ENCODE measurements at places on chromosomes 2 and 18.

DNA sequence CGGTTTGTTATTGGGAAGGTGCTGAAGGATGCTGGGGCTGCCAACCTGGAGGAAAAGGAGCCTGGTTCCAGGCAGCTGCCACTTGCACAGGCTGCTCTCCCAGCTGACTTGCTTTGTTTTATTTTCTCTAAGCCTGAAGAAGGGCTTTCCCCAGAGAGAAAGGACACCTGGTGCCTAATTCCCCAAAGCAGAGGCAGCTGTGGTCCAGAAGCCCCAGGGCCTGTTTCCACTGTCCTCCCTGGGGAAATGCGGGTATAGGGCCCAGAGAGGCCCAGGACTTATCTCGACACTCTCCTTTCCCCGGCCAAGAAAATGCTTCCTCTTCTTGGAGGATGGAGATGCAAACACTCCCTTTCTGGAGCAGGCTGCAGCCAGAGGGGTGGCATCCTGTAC is 30.1 kb downstream of the INO80C start:
- no peaks in the 10 kb centered on the region for H3K27me3 ChIP-seq
- DNase-seq = peak; percentile 79
- H3K4me1 ChIP-seq = no peaks in the 10 kb centered on the region
- H3K36me3 ChIP-seq = no peaks in the 10 kb centered on the region
- no peak overlapping the region for H3K27ac ChIP-seq

DNA sequence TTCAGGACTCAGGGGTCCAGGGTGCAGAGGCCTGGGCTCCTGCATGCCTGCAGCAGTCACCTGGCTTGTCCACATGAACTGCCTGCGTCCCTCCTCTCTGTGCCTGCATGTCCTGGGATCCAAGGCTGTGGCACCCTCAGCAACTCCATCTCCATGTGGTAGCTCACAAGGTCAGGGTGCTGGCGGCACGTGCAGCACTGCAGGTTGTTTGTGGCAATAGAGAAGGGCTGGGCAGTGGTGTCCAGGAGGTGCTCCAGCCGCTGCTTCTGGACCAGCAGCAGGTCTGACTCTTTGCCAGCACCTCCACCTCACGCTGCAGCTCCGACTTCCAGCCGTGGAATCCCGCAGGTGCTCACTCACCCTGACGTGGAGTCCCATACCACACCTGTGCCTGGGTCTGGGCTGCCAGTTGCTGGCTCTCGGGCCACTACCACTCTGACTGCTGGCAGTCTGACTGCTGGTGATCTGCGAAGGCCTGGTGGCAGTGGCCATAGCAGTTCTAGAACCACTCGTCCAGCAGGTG is 28.8 kb upstream of the IMP4 start:
- no peak overlapping the region for H3K4me3 ChIP-seq
- no peaks in the 10 kb centered on the region for H3K4me1 ChIP-seq
- H3K27ac ChIP-seq = no peak overlapping the region
- no peak for DNase-seq

DNA sequence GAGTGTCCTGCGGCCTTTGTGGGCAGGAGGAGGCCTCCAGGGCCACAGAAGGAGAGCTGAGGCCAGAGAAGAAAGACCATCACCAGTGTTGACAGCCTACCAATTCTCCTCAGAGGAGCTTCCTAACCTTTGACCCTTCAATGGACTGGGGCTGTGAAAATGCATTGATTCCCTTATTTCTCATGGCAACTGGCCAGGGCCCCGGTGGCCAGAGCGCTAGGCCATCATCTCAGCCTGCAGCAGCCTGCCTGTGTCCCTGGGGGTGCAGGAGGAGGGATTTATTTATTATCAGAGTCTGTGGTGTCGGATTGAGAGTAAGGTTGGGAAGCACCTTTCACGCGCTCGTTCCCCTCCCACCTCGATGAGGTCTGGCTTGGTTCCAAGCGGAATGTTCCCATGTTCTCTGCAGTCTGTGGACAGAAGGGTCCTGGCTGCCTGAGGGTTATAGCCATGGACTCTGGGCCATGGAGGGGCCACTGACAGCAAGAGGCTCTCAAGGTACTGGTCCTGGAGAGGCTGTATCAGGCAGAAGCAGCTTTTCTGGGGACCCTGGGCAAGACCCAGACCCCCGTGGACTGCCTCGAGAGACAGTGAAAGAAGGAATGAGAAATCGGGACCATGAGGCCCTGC is 53.8 kb downstream of the CYP27C1 start:
- H3K36me3 ChIP-seq = no peaks in the 10 kb centered on the region
- no peak for DNase-seq
- peaks cover 6% of the 10 kb centered on the region for H3K4me1 ChIP-seq
- H3K27ac ChIP-seq = no peak overlapping the region

DNA sequence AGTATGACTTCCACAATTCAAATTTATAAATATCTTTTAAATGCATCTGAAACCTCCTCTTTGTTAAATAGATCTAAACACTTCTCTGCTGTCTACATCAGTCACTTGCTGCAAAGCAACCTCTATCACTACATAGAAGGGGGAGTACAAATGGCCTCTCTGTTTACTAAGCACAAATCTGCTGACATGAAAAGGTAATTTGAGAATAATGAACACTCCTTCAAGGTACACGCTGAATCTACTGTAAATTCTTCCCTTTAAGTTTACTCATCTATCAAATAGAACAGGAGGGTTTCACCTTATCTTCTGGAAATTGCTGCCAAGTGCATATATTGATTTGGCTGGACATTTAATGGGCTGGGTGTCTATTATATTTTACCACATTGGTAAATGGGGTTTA is 879.6 kb downstream of the SUCLG1 start:
- H3K27ac ChIP-seq = no peak overlapping the region
- H3K4me3 ChIP-seq = no peak overlapping the region
- H3K27me3 ChIP-seq = no peaks in the 10 kb centered on the region
- DNase-seq = no peak

DNA sequence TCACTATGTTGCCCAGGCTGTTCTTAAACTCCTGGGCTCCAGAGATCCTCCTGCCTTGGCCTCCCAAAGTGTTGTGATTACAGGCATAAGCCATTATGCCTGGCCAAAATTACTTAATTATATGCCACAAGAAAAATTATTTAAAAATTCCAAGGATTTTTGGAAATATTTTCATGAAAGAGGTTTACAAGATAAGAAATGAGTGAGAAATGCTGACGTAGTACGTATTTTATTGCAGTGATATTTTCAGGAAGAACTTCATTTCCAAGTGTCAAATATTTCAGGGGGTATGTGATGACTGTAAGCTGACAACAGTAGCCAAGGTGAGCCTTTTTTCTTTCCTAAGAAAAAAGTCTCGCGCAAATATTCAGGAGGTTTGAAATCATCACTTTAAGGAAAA is 20.8 kb downstream of the NIF3L1 start:
- DNase-seq = no peak
- H3K4me3 ChIP-seq = no peak overlapping the region
- H3K27ac ChIP-seq = no peak overlapping the region
- peaks cover 14% of the 10 kb centered on the region for H3K36me3 ChIP-seq
- H3K4me1 ChIP-seq = no peaks in the 10 kb centered on the region

DNA sequence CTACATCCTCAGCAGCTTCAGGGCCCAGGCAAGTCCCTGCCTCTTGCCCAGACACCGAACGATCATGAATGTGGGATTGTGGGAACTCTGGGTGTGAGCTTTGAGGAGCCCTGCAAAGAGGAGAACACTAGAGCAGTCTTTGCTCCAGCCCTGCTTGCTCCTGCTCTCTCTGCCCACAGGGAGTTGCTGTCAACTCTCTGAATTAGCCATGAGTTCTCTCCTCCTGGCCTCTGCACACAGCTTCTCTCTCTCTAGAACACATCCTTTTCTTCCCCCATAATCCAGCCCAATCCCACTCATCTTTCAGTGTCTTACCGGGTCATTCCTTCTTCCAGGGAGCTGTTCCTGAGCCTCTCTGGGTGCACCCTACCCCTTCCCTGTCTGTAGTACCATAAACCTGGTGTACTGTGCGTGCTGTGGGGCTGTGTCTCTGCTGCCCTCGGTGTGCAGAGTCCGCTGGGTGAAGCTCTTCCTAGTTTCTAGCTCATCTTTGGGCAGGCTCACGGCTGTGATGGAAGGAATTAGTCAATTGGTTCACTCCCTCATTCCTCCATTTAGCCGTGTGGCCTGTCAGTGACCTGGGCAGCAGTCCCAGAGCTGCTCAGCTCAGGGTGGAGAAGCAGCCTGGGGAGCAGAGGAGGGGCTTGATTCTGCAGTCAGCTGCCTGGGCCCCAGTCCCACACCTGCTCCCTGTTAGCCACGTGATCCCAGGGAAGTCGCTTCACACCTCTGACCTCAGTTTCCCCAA is 132.9 kb upstream of the HDAC4 start:
- H3K4me1 ChIP-seq = no peaks in the 10 kb centered on the region
- DNase-seq = no peak
- no peaks in the 10 kb centered on the region for H3K27me3 ChIP-seq
- no peak overlapping the region for H3K4me3 ChIP-seq

- no peaks in the 10 kb centered on the region for H3K27me3 ChIP-seq
- no peak overlapping the region for H3K4me3 ChIP-seq
- H3K27ac ChIP-seq = no peak overlapping the region
- no peak for DNase-seq
- H3K4me1 ChIP-seq = no peaks in the 10 kb centered on the region
Observed at GRCh38 chr2:231088754-231089153, 32.1 kb downstream of the PSMD1 start.

- no peak for DNase-seq
- no peak overlapping the region for H3K27ac ChIP-seq
- no peaks in the 10 kb centered on the region for H3K27me3 ChIP-seq
- no peak overlapping the region for H3K4me3 ChIP-seq
Observed at GRCh38 chr2:61334466-61334865, 136.4 kb downstream of the USP34 start.

DNA sequence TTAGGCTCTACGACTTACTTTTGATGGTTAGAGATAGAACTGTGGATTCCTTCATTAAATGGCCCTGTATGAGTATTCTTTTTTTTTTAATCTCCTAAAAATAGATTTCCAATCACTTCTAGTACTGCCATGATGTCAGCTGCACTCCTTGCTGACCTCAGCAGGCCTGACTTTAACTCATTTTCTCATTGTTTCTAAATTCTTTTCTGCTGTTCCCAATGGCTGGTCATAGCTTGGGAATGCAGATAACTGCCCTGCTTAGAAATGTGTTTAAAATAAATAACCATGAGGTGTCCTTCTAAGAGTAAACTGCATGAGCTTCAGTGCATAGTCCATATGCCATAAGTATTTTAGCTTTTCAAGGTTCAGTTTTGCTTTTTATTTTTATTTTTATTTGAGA is 15.7 kb downstream of the CCDC85A start:
- H3K4me1 ChIP-seq = peaks cover 4% of the 10 kb centered on the region
- no peak overlapping the region for H3K4me3 ChIP-seq
- no peaks in the 10 kb centered on the region for H3K27me3 ChIP-seq
- no peak overlapping the region for H3K27ac ChIP-seq
- no peaks in the 10 kb centered on the region for H3K36me3 ChIP-seq

- no peak for DNase-seq
- no peak overlapping the region for H3K27ac ChIP-seq
- no peaks in the 10 kb centered on the region for H3K4me1 ChIP-seq
- H3K4me3 ChIP-seq = no peak overlapping the region
Observed at GRCh38 chr18:76668546-76668945, 153.8 kb upstream of the ZNF236 start.

GRCh38 chr2:176124110-176124946 is 1.8 kb downstream of the HOXD9 start:
- no peak overlapping the region for H3K27ac ChIP-seq
- H3K36me3 ChIP-seq = no peaks in the 10 kb centered on the region
- H3K4me3 ChIP-seq = no peak overlapping the region
- H3K27me3 ChIP-seq = peaks cover 80% of the 10 kb centered on the region
- H3K4me1 ChIP-seq = peaks cover 13% of the 10 kb centered on the region

GRCh38 chr18:61545281-61546245 is 212.3 kb downstream of the CDH20 start:
- H3K36me3 ChIP-seq = no peaks in the 10 kb centered on the region
- no peak overlapping the region for H3K4me3 ChIP-seq
- DNase-seq = no peak
- peaks cover 4% of the 10 kb centered on the region for H3K4me1 ChIP-seq

DNA sequence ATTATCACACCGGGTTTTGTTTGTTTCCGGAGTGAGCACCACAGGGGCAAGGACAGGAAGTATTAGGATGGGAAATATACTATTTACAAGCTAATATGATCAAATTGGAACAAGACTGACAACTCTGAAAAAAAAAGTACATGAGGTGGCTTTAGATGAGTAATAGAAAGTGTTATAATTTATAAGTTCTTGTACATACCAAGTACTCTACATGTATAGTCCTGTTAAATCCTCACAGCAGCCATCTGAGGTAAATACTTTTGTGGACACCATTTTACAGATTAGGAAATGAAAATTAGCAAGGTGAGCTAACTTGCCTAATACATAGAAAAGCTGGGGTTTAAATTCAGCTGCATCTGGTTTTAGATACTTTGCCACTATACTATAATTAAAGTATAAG is 11.2 kb downstream of the FAP start:
- peaks cover 2% of the 10 kb centered on the region for H3K4me1 ChIP-seq
- H3K4me3 ChIP-seq = no peak overlapping the region
- no peak overlapping the region for H3K27ac ChIP-seq
- H3K36me3 ChIP-seq = peaks cover 2% of the 10 kb centered on the region

- no peak for DNase-seq
- H3K36me3 ChIP-seq = no peaks in the 10 kb centered on the region
- H3K27ac ChIP-seq = no peak overlapping the region
- no peaks in the 10 kb centered on the region for H3K4me1 ChIP-seq
- no peak overlapping the region for H3K4me3 ChIP-seq
Observed at GRCh38 chr2:192314800-192315481, 120.2 kb upstream of the TMEFF2 start.

DNA sequence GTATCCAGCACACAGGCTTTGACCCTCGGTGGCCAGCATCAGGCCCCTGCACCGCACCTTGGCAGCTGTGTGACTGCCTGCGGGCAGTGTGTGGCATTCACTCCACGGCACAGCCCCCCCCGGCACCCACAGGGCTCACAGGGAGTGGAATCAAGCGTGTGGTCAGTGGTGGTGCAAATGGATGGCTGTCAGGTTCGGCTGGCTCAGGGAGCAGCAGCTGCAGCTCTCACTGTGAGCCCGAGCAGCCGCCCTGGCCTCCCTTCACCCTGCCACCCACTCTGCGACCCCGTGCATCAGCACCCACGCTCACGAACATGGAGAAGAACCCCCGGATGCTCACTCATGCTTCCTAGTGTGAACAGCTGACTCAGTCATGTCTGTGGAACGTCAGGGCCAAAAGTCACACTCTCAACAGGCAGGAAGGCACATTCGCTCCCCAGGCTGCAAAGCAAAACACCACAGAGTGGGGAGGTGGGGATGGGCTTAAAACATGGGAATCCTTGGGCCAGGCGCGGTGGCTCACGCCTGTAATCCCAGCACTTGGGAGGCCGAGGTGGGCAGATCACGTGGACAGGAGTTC is 41.5 kb upstream of the GPC1 start:
- no peak for DNase-seq
- no peak overlapping the region for H3K4me3 ChIP-seq
- no peaks in the 10 kb centered on the region for H3K36me3 ChIP-seq
- peaks cover 6% of the 10 kb centered on the region for H3K4me1 ChIP-seq
- no peak overlapping the region for H3K27ac ChIP-seq

DNA sequence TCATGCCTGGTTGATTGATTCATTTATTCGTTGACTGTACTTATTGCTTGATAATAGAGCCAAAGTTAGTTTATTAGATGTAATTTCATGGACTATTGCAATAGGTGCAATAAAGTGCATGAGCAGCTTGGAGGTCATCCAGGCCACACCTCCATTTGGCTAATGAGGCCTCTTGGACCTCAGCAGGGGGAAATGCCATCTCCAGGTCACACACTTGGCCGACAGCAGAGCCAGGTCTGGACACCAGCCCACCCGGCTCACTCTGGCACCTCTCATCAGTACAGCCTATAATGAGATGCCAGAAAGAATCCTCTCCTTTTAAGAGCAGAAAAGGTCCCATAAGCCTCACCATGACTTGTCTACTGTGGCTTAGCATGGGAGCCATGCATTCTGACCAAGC is 71.2 kb upstream of the AFF3 start:
- no peak overlapping the region for H3K27ac ChIP-seq
- H3K36me3 ChIP-seq = no peaks in the 10 kb centered on the region
- H3K4me3 ChIP-seq = no peak overlapping the region
- H3K27me3 ChIP-seq = no peaks in the 10 kb centered on the region
- DNase-seq = no peak
